Activated T-helper 9 cell treated with anti-CD3 and anti-CD28 coated beads, Interleukin-2, amount 50 U/mL, for 16 hours (primary cell): ENCODE measurements at places on chromosomes 12 and 14.

DNA sequence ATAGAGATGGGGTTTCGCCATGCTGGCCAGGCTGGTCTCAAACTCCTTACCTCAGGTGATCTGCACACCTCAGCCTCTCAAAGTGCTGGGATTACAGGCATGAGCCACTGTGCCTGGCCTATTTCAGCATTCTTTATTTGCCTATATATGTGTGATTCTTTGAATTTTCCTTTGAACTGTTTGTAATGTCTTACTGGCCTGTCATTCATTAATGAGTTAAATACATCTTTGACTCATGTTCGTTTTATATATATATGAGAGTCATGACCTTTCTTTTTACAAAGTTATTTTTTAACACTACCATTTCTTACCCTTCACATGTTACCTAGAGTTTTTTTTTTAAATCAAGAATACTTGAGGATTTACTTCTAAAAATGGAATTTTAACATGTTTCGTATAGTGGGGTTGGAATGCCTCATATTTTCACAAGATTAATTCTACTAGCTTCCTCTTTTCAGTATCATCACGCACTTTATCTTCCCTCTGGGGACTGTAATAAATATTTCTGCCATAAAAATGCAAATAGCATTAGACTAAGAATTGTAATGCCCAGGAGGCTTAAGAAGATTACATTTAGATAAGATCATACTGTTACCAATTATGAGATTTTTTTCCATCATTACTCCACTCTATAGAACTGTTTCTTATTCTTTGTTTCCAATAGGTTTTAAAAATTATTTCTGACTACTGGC lies 66.7 kb downstream of the NTN4 start:
- no peak for DNase-seq

GRCh38 chr14:51084962-51085361 lies 9.9 kb downstream of the TRIM9 start:
- DNase-seq: no peak

GRCh38 chr12:57500213-57500612 lies 12.3 kb downstream of the MARS1 start:
- no peak for DNase-seq

GRCh38 chr12:27280412-27280811 lies 36.3 kb downstream of the STK38L start:
- no peak for DNase-seq

GRCh38 chr12:80655751-80656150 lies 51.7 kb upstream of the MYF6 start:
- no peak for DNase-seq

DNA sequence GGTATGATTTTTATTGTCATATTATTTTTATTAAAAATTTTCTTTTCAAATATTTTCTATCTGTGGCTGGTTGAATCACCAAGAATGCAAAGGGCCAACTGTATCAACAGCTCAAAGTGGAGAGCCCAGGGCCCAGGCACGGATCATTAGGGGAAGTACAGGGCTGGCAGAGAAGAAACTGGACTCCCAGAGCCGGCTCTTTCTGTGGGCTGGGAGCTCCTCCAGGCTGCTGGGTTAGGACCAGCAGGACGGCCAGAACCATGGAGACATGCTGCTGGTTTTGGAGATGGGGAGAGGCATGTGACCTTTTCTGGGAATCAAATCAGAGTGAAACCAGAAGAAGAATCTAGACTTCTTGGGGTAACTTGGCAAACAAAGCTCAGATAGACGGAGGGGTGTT lies 220.5 kb downstream of the CACNA1C start:
- no peak for DNase-seq

DNA sequence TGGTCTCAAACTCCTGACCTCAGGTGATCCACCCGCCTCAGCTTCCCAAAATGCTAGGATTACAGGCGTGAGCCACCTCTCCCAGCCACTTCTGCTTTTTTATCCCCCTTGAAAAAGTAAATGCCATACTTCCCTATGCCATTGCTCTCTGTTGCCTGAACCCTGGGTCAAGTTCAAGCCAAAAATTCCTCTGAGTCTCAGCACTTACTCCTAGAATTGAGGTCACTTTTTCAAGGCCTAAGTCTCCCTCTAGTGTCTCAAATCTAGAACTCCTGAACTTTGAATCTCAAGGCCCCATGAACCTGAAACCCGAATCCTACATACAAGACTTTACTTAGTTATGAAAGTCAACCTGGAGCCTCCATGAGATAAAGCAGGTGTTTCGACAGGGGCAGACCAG lies 1.4 kb upstream of the APOBEC1 start:
- no peak for DNase-seq

GRCh38 chr12:17511369-17511768 lies 578.6 kb downstream of the RERGL start:
- no peak for DNase-seq

DNA sequence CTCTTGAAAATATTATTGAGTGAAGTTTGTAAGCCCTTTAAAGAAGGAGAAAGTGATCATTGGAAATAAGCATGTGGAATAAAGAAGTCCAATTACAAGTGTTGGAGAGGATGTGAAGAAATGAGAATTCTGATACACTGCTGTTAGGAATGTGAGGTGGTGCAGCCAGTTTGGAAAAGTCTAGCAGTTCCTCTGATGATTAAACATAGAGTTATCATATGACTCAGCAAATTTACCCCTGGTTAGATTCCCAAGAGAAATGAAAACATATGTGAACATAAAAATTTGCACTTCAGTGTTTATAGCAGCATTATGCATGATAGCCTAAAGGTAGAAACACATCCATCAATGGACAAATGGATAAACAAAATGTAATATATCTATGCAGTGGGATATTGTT lies 319.9 kb downstream of the AEBP2 start:
- DNase-seq: no peak

GRCh38 chr12:58470266-58471010 lies 449.9 kb downstream of the LRIG3 start:
- DNase-seq: no peak

GRCh38 chr12:16636435-16637055 lies 30.6 kb upstream of the LMO3 start:
- DNase-seq: no peak

- DNase-seq: no peak
Observed at GRCh38 chr12:78208092-78208491, 377.4 kb downstream of the NAV3 start.

- DNase-seq: no peak
Observed at GRCh38 chr12:59619461-59620240, 23.8 kb downstream of the SLC16A7 start.

DNA sequence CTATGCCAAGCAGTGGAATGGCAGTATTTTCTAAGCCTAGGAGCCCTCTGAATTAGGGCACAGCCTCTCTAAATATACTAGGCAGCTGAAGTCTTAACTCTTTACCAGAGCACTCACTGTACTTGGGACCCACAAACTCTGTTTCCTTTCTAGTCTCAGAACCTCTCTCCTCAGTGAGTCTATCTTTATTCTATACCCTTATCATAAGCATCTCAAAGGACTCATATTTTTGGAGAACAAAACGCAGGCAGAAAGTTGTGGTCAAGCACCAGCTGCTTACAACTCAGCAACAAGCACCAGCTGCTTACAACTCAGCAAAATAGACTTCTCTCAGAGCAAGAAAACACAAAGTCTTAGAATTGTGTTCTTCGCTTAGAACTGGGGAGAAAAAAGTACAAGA lies 993 bp downstream of the CCDC196 start:
- no peak for DNase-seq

GRCh38 chr14:77123381-77124325 lies 17.9 kb downstream of the ZDHHC22 start:
- DNase-seq: no peak

DNA sequence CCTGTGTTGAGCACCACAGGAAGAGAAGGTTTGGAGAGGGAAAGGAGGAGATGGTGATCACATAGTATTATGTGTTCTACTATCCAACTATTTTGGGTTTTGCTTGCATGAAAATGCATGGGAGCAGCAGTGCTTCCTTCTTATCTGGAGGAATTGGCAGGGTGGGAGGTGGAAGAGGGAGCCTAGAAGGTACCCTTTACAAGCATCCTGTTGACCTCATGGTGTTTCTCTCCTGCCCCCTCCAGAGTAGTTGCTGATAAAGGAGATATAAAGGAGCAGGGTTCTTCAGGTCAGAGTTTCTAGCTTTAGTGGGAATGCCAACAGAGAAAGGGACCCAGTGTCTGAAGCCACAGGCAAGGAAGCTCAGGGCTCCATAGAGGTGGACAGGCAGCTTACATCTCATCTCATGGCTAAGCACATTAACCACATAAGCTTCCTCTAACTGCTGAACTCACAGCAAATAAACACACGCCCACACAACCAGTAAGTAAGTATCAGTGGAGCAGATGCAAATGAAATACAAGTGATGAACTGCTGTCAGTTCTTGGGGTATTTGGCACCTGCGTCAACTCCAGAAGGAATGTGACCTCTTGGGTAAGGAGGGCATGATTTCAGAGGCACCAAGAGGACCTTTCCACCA lies 174.2 kb upstream of the SLC38A2 start:
- no peak for DNase-seq

DNA sequence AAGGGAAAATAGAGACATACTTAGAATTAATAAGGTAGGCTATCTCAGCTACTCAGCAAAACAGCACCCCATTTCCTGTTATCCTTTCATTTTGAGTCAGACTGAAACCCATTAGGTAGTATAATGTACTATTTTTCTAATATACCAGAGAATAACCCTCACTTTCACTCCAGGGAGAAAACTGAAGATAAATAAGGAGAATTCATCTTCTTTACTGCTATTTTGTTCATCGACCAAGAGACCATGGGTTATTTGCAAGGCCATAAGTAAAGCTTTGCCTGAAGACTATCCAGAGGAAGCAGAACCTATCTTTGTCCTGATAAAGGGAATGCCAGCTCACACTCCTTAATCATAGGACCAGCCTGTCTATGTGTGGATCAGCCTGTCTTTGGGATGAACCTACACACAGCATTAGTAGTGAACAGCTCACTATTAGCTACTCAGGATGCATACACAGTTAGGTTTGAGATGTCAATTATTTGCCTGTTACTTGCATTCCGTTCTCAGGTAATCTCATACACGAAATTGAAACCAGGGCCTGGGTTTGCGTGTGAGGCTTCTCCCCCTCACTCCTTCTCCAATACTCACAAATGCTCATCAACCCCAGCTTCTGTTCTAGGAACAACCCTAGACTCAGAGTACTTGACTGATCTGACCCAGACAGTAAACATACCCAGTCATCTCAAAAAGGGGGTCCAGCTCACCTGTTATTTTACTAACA lies 124.4 kb downstream of the DAD1 start:
- no peak for DNase-seq

DNA sequence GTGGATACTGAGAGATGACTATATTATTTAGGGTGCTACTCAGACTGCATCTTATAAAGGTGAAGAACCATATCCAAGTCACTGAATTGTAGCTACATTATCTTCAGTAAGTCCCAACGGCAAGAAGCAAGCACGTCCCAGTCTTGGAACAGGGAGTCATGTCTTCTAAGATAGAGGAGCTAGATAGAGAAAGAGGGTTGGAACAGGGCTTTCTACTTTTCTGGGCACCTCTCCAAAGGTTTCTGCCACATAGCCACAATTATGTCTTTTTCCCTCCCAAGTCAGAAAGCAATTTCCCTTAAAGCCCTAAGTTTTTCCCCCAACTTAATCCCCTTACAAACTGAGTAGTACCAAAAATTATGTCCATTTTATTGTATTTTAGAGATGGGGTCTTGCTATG lies 22.4 kb downstream of the MAPK1IP1L start:
- DNase-seq: no peak

GRCh38 chr14:62247266-62247665 lies 485.0 kb downstream of the SNAPC1 start:
- DNase-seq: no peak

DNA sequence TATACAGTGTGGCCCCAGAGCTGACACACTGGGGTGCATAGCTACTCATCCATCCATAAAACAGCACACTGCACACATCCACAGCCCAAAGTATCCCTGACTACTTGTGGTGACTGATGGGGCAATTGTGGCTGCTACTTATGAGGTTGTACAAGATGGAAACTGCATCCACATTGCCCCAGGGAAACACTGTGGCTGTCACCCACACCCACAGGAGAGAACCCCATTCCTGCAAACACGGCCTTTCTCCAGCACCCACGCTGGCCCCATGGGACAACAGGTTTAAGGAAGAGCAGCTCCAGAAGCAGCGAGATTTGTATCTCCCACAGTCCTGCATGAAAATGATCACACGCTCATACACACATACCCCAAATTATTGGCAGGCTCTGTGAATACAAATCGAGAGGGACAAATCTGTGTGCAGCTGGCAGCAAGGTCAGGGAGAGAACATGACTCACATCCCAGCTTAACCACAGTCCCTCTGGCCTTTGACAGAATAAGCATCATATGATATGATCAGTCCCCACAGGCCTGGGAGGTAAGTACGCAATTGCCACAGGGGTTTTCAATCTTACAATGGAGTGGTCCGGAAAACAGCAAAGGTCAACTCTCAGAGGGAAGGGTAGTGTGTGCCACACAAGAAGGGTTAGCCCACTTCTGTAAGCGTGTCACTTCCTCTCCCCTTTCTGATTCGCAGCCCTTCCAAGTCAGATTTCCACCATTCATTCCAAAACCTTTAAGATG lies 61.9 kb downstream of the ESR2 start:
- DNase-seq: no peak

GRCh38 chr12:131493068-131493826 lies 217.6 kb upstream of the SFSWAP start:
- no peak for DNase-seq

DNA sequence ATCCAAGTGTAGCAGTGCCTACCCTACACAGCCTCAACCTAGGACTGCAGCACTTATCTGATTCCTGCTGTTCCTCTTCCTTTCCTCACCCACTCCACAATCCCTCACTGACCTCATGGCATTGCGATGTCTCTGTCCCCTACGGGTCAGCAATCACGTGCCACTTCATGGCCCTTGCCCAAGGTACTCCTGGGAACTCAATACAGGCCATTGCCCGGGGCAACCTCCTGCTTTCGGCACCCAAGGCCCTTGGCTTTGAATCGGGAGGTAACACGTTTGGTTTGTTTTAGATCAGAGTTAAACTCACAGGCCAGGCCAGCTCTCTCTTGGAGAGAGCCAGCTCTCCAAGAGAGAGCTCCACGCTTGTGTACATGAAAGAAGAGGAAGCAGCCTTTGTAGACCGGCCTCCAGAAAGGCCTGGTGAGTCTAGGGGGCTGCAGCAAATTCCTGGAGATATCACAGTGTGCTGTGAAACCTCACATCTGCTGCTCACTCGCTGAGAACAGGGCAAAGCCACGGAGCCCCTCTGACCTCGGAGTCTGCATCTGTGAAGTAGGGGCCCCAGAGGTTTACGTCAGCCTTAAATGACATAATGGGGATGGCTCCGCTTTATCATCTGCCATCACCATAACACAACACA lies 12.2 kb downstream of the CLMN start:
- no peak for DNase-seq
